ENCODE measurements at places on chromosomes 11 and 22.
A peak's percentile ranks its signal among the peaks of the same experiment; 100 is the strongest.

GRCh38 chr11:18772211-18772610, 19.4 kb downstream of the PTPN5 start:
- DNase-seq = no peak

- no peak for DNase-seq
These were observed 66.7 kb upstream of the PAX6 start for GRCh38 chr11:31877863-31878262.

- DNase-seq = no peak
These were observed 612 bp upstream of the BIRC2 start for GRCh38 chr11:102346456-102346747.

DNA sequence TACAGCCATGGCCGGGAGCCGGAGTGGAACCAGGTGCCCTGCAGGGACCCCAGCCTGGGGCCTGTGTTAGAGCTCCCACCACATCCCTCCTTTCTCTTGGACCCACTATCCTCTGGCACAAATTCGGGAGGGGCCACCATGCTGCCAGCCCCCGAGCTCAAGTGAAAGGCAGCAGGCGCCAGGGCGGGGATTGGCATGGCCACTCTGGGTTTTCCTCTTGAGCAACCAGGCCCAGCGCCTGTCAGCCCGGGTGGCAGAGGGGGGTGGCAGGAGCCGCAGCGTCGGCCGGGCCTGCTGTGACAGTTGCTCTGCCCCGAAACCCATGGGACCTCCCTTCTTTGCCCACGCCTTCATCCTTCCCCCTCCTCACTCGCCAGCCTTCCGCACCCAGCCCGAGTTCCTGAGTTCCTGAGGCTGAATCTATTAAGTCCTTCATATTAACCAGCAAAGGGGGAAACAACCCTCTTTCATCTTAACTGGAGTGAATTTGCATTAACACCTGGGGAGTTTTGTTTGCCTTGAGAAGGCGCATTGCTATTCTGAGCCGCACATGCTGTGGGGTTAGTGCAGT, 16.8 kb upstream of the CABP7 start:
- DNase-seq = no peak

GRCh38 chr11:36155770-36156160, 133.5 kb downstream of the COMMD9 start:
- no peak for DNase-seq

- no peak for DNase-seq
These were observed 1213.3 kb upstream of the RAG2 start for GRCh38 chr11:37811349-37811748.

GRCh38 chr11:9315078-9315688, 790 bp upstream of the TMEM41B start:
- no peak for DNase-seq

GRCh38 chr11:19872512-19873145, 160.0 kb downstream of the NAV2 start:
- DNase-seq = no peak

GRCh38 chr22:39188809-39189208, 36.3 kb upstream of the CBX7 start:
- no peak for DNase-seq

DNA sequence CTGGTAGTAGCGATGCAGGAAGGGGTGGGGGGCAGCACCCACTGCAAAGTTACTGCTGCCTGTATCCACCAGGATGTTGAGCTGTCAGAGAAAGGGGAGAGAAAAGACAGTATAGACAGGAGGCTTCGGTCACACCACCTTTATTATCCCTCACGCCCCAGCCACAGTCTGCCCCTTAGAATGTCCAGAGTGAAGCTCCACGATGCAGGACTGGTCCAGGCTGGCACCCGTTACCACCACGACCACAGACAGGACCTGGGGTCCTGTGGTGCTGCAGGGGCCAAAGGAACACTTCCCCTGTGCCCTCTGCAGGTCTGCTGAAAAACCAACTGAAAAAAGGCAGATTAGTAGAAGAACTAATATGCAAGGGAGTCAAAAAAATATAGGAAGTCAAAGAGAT, 5.7 kb downstream of the BACE1-AS start:
- no peak for DNase-seq

GRCh38 chr11:132427611-132428010, 1057.2 kb downstream of the NTM start:
- no peak for DNase-seq

DNA sequence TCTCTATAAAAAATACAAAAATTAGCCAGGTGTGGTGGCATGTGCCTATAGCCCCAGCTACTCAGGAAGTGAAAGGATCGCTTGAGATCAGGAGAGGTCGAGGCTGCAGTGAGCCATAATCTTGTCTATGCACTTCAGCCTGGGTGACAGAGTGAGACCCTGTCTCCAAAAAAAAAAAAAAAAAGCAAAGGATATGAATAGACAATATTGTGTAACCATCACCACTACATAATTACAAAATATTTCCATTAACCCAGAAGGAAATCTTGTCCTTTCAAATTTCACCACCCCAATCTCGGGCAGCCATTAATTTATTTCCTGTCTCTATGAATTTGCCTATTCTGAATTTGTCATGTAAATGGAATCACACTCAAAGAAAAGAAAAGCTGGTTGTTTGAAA, 21.2 kb downstream of the RSF1 start:
- DNase-seq = no peak

- DNase-seq = no peak
These were observed 10.8 kb downstream of the SLC35C1 start for GRCh38 chr11:45815747-45816146.

DNA sequence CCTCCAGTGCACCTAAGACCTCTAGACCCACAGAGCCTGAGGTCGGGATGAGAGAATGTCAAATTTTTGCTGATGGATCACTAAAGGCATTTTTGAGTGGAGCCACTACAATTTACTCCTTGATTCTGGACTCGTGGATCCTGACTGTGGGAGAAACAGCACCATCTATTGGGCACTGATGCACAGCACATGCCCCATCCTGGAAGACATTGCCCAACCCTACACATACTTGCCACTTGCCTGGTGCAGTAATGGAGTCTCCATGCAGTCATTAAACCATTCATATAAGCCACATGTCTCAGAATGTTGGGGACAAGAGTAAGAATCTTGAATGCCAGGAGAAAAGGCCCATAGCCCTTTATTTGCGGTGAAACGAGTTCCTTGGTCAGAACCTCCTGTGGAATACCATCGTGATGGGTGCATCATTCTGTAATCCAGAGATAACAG, 103.9 kb downstream of the GGTLC2 start:
- peak; percentile 54 for DNase-seq

- DNase-seq = no peak
These were observed 7.6 kb downstream of the SLC39A13 start for GRCh38 chr11:47415949-47416472.

- no peak for DNase-seq
These were observed 44.2 kb downstream of the ARFGAP2 start for GRCh38 chr11:47132490-47132889.

- no peak for DNase-seq
These were observed 629 bp downstream of the ATP5MG start for GRCh38 chr11:118401880-118402590.

GRCh38 chr22:24514241-24515026, 19.3 kb downstream of the UPB1 start:
- DNase-seq = no peak

DNA sequence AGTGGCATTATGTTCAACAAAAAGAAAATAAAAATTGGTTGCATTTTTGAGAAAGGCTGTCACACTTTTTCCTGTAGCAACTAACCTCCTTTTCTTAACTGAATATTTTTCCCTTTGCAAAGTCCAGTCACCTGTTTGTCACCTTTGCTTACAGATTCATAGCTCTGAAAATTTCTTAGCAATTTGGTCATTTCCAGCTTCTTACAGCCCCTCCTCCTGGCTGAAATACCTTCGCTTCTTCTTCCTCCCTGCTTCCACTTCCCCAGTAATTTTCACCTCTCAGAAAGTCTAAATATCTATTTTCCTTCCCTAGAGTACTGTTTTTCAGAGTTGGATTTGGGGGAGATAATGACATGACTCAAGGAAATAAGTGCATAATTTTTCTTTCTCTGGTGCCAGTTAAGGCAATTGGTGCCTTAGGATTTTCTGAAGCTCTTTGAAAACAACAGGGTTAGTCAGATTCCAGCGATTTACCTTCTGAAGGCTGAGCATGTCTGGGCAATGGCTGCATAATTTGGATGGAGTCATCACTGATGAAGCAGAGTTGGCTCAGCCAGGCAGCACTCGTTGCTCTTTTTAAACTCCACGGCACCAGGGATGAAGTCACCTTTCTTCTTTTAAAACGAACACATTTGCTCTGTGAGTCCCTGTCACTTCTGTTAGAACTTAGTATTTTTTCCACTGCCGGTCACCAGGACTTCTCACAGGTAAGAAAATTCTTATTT, 62.1 kb upstream of the AMOTL1 start:
- no peak for DNase-seq

DNA sequence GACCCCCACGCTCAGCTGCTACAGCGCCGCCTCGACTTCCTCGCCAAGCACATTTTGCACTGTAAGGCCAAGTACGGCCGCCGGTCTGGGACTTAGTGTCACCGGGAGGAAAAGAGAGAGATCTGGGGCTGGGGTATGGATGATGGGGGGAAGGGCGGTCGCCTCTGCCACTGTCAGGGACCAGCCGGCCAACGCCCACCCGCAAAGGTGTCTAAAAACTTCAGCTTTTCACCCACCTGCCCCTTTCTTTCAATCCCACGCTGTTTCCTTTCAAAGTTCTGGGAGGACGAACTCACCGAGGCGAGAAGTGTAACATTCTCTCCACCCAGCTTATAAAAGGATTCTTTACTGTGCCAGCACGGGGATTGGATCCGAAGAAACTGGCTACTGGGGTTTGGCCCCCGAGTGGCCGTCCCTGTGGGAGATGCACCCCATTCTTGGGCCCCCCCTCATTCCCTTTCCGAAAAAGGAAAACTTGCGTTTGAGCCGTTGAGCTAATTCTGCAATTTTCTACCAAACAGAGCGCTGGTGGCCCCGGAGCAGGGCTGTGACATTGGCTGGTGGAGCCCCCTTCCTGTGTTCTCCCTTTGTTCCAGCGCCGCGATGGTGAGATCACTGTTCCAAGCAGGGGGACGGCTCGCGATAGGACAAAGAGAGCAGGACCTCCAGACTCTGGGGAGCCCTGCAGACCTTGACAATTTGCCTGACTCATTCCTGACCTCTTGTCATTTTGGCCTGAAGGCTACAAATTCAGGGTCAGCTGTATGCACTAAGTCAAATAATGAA, 1.8 kb downstream of the FJX1 start:
- DNase-seq = no peak

GRCh38 chr22:26860301-26860700, 202.9 kb downstream of the MIAT start:
- DNase-seq = no peak

DNA sequence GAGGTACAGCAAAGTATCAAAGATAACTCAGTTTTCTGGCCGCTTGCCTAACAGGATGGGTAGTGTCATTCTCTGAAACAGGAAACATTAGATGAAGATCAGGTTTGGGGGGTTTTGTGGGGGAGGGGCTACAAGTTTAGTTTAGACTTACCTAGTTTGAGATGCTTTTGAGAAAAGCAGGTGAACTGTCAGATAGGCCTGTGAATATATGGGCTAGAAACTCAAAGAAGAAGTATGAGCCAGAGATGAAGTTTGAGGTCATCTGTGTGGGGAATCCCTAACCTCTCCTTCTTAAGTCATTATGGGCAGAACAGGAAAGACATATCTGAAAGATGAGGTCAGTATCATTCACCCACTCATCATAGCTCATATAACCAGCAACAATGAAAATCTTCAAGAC, 11.9 kb downstream of the HOATZ start:
- no peak for DNase-seq

DNA sequence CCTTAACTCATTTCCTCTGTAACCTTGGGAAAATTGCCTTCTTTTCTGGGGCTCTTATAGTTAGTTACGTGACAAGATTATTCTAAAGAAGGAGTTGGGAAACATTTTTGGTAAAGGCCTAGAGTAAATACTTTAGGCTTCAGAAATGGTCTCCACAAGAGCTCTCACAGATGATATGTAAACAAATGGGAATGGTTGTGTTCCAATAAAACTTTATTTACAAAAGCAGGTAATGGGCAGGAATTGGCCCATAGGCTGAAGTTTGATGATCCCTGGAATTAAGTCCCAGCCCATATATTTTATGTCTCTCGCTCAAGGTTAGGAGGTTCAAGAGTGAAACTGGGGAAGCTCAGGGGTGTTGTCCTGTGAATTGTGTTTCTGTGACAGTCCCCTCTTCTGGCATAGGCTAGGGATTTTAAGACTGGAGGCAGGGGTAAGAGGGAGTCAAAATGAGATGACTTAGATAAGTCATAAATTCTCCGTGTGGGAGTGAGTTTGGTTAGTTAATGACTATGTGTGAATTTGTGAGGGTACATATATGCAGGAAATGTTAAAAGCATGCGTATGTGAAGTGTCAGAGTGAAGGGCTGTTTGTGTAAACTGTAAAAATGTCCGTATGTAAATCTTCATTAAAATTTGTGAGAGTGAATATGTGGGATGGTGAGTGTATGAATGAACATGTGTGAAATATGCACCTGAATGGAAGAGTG, 7.4 kb upstream of the OR52B4 start:
- no peak for DNase-seq

DNA sequence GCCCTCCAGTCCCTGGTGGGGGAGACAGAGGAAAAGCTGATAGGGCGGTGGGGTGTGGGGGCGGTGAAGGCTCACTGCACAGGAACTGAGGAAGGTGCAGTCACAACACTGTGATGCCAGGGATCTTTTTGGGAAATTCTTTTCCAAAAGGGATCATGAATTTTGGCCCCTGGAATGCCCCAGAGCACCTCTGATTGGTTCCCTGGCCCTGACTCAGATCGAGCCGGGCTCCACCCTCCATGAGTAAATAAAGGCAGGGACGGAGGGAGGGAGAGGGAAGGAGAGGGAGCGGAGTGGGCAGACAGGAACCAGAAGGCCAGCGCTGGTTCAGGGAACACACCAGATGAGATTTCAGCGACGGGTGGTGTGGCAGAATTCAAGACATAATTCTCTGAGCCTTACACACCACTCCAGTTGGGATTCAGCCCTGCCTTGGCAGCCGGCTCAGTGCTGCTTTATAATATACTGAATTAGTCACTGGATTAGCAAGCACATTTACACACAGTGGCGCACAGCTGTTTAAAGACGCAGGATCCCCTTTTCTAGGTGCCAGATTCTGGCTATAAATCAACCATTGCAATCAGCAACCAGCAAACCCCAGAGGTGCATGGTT, 80.3 kb downstream of the ETS1 start:
- DNase-seq = peak; percentile 60

- DNase-seq = no peak
These were observed 57.0 kb downstream of the ETS1 start for GRCh38 chr11:128530118-128531074.

DNA sequence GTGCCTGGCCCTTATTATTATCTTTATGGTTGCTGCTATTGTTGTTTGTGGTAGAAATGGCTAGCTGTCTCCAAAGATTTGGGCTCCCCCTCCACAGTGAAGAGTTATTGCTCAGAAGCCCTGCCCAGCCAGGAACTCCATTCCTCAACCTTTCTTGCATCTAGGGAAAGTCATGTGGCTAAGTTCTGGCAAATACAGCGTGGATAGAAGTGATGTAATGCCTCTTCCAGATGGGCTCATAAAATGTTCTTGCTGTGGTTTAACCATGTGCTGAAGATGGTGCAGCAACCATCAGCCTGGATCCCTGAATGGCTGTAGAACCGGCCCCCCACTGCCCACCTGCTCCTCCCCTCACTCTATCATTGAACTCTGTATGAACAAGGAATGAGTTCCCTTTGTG, 203.5 kb upstream of the E2F8 start:
- no peak for DNase-seq

- no peak for DNase-seq
These were observed 24.0 kb downstream of the ZBED4 start for GRCh38 chr22:49877642-49878041.

- no peak for DNase-seq
These were observed 184.9 kb upstream of the SESN3 start for GRCh38 chr11:95415837-95416304.
